ENCODE measurements at places on chromosomes 6 and 20.

DNA sequence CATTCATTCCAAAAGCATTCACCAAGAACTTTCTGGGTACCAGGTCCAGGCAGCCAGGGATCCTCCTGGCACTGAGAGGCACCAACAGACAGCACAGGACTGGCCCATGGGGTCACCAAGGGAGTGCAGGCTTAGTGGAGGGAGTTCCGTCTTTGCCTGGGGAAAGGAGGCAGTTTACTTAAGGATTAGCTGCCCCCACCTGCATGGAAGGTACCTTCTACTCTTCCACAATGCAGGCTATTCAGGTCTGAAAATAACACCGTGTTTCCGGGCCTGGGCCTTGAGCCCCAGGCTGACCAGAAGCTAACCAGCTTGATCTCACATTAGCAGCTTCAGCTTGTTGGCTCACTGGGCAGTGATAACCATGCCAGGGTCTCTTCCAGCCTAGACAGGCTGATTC, 199.4 kb downstream of the FOXA2 start:
- DNase-seq: no peak

GRCh38 chr20:33555755-33556154, 65.9 kb downstream of the CBFA2T2 start:
- DNase-seq: no peak

DNA sequence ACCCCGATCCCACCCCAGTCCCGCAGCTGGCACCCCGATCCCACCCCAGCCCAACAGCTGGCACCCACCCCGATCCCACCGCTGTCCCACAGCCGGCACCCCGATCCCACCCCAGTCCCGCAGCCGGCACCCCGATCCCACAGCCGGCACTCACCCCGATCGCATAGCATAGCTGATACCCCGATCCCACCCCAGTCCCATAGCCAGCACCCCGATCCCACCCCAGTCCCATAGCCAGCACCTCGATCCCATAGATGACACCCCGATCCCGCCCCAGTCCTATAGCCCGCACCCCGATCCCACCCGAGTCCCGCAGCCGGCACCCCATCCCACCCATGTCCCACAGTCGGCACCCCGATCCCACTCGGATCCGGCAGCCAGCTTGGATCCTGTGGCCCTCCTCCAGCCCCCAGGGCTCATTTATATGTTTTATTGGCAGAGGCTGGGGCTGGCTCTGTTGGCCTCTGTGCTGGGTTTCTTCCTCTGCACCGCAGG, 897 bp upstream of the GMEB2 start:
- no peak for DNase-seq

GRCh38 chr20:1252416-1252815, 13.7 kb upstream of the SNPH start:
- DNase-seq: no peak

DNA sequence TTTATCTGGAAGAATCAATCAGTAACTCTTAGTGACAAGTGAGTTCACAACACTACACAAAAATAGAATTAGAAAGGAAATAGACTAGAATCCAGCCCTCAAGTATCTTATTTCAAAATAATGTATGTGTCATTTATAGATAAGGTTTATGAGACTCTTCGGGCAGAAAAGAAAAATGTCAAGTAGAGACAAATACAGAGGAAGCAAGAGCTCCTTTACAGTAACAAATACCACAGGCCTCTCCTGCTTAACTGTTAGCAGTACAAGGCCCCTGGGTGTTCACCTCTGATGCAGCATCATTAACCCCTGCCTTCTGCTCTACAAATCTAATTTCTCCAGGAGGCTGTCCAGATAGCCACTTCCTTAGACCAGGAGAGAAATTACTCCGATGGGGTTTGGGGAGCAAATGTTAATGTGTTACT, 76.7 kb downstream of the UBE3D start:
- no peak for DNase-seq

DNA sequence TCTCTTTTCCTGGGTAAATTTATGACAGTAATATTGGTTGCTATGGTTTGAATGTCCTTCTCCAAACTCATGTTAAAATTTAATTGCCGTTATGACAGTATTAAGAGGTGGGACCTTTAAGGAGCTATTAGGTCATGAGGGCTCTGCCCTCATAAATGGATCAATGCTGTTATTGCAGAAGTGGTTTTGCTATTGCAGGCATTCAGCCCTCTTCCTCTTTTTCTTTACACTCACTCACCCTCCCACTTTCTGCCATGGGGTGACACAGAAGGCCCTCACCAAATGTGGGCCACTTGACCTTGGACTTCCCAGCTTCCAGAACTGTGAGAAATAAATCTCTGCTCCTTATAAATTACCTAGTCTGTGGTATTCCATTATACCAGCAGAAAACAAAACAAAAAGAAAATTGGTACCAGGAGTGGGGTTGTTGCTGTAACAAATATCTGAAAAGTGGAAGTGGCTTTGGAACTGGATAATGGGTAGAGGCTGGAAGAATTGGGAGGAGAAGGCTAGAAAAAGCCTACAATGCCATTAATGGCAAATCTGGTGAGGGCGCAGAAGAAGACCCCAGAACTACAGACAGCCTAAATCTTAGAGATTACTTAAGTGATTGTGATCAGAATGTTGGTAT, 24.8 kb upstream of the IGF2R start:
- no peak for DNase-seq

DNA sequence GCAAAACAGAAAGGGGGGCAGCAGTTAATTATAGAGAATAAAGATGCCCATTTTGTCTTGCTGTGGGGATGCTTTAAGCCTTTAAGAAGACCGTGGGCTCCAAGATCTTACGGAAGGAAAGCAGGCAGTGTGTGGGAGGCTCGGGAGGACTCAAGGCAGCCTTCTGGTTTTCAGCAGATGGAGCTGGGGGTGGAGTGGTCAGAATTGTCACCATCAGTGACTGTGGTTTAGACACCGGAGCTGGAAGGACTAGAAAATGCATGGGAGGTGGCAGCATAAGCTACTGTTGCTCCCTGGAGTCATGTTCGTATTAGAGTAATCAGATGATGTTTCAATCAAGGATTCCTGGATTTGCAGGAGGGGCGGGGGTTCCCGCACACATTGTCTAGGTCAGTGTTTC, 3.7 kb downstream of the PHACTR1 start:
- DNase-seq: no peak

DNA sequence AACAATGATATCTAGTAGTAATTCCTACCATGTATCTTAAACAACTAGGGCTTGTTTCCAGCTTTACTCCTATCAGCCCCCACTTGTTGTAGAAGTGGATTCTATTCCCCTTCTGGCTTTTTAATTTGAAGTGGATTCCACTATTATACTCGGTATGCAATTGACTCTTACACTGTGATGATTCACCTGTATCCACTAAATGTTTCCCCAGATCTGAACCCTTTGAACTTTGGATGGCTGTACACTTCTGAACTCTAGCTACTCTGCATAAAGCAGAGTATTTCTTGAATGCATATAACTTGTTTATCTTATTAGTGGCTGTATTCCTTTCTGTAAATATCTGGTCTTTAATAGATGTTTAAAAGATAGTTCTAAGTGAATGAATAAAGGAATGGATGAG, 538.4 kb upstream of the NRSN1 start:
- DNase-seq: no peak

DNA sequence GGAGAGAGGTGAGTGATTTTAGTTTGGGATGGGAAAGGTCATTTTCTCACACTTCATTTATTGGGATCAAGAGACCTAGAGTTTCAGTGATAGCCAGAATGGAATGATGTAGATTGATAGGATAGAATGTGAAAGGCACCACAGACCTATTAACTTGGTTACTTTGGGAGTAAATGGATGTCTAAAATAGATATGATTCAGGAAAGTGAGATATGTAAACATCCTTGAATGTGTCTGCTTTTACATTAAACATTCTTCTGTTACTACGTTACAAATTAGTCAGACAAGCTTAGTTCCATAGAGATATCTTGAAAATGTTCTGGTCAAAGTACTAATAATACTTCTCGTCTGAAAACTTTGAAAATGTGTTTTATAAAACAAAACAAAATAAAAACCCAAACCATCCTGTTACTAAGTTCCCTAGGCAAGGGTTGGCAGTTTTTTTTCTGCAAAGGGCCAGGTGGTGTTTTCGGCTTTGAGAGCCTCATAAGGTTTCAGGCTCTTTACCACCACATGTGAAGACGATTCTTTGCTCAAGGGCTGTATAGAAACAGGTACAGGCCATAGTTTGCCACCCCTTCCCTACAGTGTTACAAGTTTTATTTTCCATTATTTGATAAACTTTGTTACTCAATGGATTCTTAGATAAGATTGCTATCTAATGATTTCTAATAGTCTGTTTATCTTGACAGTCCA, 3.4 kb downstream of the CYB5R4 start:
- DNase-seq: no peak

DNA sequence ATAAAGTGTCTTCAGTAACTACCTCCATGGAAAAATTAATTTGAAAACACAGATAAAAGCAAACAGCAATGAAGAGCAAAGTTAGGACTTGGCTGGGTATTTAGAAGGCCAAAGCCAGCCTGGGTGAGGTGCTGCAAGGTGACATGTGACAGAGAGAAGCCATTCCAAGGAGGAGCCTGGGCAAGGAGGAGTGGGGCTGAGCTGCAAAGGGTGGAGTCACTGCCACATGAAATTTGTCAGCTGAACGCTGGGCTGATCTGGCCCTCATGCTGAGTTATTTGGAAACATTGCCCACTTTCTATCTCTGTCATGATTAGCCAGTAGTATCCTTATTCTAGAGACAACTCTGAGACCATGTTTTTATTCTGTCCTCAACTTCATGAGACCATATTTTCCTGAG, 76.3 kb downstream of the PERP start:
- DNase-seq: no peak

- DNase-seq: no peak
These were observed 374.2 kb downstream of the SMOC2 start for GRCh38 chr6:168815229-168815628.

GRCh38 chr6:17928514-17929430, 58.7 kb downstream of the KIF13A start:
- DNase-seq: no peak

GRCh38 chr20:49252556-49253350, 25.1 kb downstream of the ZNFX1 start:
- no peak for DNase-seq

DNA sequence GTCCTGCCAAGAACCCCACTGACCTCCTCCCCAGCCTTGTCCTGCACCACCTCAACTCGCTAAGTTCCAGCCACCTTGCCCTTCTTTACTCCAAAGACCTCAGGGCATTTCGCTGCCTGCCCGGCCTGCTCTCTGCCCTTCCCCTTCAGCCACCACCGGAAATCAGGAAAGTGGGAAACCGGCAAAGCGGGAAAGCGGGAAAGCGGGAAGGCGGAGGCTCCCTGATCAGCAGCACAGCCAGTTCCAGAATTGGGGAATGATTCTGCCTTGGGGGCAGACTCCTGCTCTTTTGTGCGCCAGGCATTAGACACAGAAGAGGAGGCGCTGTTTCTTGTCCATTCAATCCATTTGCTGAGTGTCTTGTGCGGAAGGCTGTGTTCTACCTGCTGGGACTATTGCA, 111.3 kb downstream of the ZDHHC14 start:
- no peak for DNase-seq

DNA sequence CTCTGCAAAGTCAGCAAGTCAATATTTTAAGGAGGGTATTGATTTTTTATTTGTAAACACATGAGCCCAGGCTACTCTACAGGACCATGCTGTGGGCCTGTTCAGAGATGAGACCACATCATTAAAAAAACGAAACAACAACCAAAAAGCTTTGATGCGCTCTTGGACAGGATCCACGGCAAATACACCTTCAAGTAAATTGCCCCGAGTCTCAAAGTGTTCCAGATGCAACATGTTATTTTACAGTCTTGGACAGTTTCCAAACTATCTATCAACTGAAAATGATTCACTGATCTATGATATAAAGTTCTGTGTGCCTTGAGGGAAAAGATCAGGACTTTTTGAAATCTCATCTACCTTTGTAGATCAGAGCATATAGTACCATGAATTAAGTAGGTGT, 25.8 kb upstream of the CARMIL1 start:
- no peak for DNase-seq

DNA sequence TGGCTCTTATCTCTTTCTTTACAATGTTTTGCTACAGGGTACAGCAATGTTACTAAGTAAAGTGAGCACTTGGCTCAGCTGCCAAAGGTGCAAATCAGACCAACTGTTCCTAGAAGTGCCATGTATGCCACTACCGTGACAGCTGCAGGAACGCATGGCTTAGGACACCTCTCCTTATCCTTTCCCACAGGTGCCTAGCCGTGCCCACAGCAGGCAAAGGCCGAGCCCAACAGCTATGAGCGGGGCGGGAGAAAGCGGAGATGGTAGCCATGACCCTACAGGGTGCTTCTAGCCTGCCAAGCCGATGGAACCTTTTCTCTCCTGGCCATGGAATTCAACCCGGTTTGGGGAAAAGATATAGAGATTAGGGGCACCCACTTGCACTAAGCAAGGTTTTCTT, 97.1 kb downstream of the FAXC start:
- DNase-seq: no peak

Measured in omental fat pad (tissue), 4 donors.